H54 (cell line): ENCODE measurements at places on chromosomes 3 and 15.

GRCh38 chr3:23797491-23797890 is 8.3 kb upstream of the UBE2E1 start:
- DNase-seq: no peak

GRCh38 chr3:148729476-148730055 is 31.9 kb downstream of the AGTR1 start:
- no peak for DNase-seq

DNA sequence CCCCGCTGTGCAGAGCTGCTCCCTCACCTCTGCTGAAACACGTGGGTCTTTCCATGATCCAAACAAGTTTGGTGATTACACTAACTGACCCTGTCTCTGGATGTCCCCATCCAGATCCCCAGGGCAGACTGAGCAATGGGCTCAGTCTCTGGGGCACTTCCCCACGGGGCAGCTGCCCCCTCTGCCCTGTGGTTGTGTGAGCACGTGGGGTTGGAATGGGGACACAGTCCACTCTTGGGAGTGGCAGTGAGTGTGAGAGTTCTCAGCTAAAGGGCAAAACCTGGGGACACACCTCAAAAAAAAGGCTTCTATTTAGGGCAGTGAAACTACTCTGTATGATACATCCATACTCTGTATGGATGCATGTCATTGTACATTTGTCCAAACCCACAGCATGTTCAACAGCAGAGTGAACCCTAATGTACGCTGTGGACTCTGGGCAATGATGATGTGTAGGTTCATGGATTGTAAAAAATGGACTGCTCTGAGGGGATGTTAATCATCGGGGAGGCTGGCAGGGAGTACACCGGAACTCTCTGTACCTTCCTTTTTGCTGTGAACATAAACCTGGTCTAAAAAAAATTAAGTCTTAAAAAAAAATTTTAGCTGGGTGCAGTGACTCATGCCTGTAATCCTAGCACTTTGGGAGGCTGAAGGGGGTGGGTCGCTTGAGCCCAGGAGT is 49.9 kb upstream of the BLM start:
- no peak for DNase-seq

DNA sequence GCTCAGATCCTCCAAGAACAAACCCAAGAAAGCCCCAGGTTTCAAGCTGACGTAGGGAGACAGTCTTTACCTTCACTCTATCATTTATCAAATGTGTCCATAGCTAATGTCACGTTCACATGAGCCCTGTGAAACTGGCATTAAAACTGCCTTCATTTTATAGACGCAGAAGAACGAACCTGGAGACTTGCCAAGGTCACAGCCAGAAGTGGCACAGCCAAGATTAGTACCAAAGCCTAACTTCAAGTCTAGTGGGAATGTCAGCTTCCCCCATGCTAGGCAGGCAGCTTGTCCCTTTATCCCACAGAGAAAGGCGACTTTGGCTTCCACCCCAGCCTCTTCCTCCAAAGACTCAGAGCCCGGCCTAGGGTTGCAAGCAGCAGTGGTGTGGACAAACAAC is 517.2 kb downstream of the SHQ1 start:
- DNase-seq: no peak

GRCh38 chr3:108620250-108620649 is 30.7 kb downstream of the DZIP3 start:
- no peak for DNase-seq

- peak; percentile 85 for DNase-seq
These were observed at the start of the genes LNP1 and TOMM70 for GRCh38 chr3:100400780-100401673. LNP1 (plus strand) TSS chr3:100401539; CDS start chr3:100429730, 28,191 bp downstream. TOMM70 (minus strand) TSS chr3:100401089; CDS start chr3:100400949, 140 bp downstream.

DNA sequence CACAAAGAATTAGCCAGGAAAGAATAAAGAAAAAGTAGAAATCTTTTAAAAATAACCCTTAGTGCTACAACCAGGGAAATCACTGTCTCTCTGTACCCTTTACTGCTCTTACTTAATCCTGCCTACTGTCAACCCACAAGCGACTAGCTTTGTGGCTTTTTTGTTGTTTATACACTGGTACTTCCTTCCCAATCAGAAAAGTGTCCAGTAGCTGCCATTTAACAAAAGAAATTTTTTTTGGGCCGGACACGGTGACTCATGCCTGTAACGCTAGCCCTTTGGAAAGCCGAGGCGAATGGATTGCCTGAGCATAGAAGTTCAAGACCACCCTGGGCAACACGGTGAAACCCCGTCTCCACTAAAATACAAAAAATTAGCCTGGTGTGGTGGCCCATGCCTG is 13.8 kb upstream of the FAM219B start:
- no peak for DNase-seq

GRCh38 chr3:123821920-123822319 is 62.2 kb downstream of the MYLK start:
- no peak for DNase-seq
